ENCODE measurements at places on chromosomes 6 and 20.

DNA sequence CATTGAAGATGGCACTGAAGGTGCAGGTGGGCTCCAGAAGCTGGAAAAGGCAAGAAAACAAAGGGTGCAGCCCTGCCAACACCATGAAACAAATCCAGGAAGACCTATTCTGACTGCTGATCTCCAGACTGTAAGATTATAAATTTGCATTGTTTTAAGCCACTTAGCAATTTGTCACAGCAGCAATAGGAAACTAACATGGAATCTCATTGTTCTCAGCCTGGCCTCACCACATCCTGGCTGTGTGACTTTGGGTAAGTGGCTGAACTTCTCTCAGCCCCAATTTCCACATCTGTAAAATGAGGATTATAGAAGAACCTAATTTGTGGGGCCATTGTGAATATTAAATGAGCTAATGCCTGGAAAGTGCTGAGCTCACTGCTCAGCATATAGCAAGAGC, 160.4 kb upstream of the MAFB start:
- no peak for DNase-seq

GRCh38 chr6:25025248-25025918, 89.6 kb upstream of the RIPOR2 start:
- no peak for DNase-seq

DNA sequence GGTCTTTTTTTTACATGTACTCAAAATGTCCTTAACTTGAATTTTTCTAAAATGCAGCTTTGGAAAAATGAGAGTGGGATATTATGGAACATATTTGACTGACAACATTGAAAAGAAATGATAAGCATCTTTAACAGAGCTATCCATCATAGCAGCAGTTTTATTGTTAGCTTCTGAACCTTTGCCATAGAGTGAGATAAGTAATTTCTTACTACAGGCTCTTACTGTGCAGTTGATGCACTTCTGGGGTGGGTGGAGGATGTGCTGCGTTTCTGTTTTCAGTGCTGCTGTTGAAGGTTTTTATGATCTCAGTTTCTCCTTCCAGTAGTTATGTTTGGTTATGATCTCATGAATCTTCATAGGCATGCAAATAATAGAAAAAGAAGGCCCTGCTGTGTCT, 267.0 kb downstream of the TMEM242 start:
- no peak for DNase-seq

- DNase-seq, result no peak
Observed at GRCh38 chr6:81683912-81684311, 68.6 kb downstream of the TENT5A start.

- no peak for DNase-seq
Observed at GRCh38 chr6:44076356-44077213, 50.7 kb downstream of the MRPL14 start.

- DNase-seq, result no peak
Observed at GRCh38 chr6:128239146-128239545, 281.3 kb downstream of the PTPRK start.

- no peak for DNase-seq
Observed at GRCh38 chr6:153956808-153957207, 82.2 kb upstream of the OPRM1 start.

GRCh38 chr20:34269996-34270627, 28.9 kb downstream of the ASIP start:
- DNase-seq, result peak; percentile 38

GRCh38 chr6:157151029-157151428, 172.3 kb downstream of the TMEM242 start:
- DNase-seq, result no peak

DNA sequence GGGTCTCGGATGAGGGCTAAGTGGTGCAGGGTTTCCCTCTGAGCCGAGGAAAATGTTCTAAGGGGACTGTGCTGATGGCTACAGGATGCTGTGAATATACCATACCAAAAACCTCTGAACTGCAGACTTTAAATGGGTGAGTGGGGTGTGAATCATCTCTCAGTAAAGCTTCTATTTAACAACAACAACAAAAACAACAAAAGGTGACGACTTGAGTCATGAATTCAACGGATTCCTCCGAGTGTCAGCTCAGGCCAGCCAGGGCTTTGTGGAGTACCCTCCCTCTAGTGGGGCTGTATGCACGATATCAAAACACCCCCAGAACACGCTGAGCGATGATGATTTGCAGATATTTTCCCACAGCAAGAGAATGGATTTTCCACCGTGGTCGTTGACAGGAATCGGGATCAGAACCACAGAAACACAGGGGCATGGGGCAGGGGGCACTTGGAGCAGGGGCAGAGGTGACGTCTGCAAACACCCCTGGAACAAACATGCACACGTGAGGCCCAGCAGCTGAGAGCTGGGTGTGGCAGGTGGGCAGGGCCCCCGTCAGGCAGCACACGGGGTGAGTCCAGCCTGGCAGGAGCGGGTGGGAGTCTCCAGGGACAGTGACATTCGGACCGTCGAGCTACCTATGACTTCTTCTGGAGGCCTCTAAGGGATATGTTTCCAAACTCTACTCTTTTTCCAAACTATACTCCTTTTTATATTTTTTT, 38.6 kb downstream of the SLC2A4RG start:
- no peak for DNase-seq

DNA sequence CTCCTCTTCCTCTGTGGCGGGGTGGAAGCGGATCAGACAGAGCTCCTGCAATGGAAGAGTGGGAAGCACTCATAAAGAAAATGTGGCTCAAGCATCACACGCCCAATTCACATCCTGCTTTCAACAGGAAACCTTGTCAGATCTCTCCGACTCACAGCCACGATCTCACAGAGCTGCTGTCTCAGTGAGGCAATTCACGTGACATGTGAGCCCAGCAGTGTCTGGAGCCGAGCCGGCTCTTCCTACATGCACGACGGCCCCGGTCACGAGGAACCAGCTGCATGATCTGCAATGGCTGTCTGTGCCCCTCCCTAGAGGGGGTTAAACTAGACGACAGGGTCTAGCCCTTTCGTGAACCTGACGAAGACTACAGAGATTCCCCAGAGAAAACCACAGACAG, 29.5 kb upstream of the TCFL5 start:
- no peak for DNase-seq

GRCh38 chr20:63377951-63378381, 16.8 kb upstream of the CHRNA4 start:
- DNase-seq, result no peak

- DNase-seq, result no peak
Observed at GRCh38 chr20:62724692-62725595, 16.3 kb downstream of the NTSR1 start.

GRCh38 chr6:13979284-13980171, 54.8 kb downstream of the RNF182 start:
- DNase-seq, result no peak

DNA sequence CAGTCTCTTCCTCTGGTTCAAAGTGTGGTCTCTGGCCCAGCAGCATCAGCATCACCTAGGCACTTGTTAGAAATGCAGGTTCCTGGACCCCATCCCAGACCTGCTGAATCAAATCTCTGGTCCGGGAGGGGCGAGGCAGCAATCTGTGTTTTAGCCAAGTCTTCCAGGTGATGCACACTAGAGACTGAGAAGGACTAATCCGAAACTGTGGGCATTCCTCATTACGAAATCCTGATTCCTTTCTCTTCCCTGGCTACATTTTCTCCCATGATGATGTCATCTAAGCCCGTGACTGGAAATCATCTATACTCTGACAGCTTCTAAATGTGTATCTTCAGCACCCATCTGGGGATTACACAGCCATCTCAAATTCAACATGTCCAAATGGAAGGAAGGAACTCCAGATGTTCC, 39.7 kb upstream of the PRND start:
- DNase-seq, result peak; percentile 50

- no peak for DNase-seq
Observed at GRCh38 chr20:3757268-3757667, 10.3 kb downstream of the ADISSP start.

GRCh38 chr6:131132360-131132759, 2.9 kb upstream of the AKAP7 start:
- no peak for DNase-seq

DNA sequence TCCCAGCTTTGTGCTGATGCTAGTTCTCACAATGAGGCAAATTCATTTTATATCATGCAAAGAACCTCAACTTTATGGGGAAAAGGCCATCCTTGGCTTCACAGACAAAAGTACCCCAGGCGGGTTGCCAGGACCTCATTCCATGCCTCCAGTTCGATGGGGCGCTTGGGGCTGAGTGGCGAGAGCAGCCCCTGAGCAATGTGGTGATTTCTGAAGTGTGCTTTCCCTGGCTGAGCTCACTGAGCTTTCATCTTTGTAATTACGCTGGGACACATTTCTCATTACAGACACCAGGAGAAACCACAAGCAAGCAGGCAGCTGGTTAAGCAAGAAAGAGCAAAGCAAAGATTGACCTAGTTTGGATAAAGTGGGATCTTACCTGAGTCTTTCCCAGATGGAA, 301.5 kb upstream of the CDH4 start:
- no peak for DNase-seq

DNA sequence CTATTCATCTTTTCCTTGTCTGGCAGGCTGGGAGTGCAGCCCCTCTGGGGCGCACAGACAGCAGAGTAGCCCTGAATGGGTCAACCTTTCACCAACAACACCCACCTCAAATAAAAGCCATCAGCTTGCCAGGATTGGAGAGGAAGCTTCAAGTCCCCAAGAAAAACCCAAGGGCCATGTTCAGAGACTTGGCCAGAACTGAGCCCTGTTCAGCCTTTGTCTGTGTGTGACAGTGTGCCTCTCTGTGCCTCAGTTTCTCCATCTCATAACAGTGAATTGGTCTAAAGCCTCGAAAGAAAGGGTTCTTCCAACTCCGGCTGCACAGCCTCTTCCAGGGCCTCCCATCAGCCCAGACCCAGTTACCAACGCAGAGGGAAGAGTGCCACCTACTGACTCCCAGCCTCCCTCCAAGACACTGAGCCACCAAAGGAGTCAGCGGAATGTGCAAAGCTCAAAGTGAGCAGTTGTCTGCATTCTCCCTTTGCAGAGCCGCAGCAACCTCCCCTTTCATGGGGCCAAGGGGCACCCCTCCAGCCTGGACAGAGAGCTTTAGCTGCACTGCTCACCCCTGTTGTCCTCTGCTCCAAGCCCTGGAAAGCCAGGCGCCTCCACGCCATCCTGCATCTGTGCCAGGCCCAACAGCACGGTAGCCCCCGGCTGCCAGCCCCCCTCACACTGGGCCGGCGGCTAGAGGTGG, 82.7 kb upstream of the TOP1 start:
- no peak for DNase-seq

- DNase-seq, result peak; percentile 43
Observed at GRCh38 chr6:170516783-170517616, 36.1 kb downstream of the PSMB1 start.

- DNase-seq, result no peak
Observed at GRCh38 chr6:117674503-117674902, 766 bp upstream of the NUS1 start.

DNA sequence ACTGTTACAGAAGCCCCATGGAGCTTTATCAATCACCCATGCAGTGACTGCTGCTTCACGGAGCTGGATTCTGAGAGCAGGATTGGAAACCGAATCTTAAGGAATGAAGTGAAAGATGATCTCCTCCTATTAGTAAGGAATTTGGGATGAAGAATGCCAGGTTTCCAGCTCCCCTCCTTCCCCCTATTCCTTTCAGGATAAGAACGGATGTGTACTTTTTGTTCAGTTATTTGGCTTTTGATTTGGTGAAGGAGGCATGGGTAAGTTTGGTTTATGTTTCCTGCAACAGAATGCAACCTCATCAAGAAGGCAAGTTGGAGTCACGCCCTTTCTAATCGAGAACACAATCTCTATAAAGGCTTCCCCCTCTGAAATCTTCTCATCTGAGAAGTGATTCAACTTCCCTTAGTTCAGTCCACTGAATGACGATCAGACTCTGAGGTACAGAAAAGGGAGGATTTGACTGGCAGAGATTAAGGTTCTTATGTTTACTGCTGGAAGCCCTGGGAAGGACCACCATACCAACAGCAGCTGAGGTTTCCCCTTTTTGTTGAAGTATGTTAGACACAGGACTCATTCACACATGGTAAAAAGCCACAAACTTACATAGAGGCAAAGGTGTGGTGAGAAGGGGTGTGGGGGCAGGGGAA, 5.5 kb downstream of the ELMO2 start:
- peak; percentile 33 for DNase-seq

GRCh38 chr6:107932580-107932979, 25.4 kb downstream of the SEC63 start:
- DNase-seq, result no peak

DNA sequence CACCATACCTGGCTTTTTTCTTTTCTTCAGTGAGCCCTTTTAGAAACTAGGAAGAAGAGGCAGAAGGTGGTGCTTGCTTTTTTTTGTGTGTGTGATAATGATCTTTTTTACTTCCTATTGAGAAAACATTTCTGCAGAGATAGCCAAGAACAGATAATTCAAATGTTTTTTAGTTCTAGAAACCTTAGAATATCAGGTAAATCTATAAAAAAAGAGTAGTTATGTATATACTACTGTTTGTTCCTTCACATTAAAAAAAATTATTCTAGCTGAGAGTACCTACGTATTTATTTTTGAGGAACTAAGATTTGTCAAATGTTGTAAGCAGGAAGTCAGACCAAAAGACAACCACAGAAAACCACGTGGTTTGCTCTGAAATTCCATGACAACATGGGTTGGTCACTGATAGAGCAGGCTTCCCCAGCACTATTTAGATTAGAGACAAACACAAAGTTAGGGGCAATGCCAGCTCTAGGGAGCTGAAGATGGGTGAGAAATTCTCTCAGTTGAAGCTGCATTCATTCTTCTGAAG, 12.8 kb downstream of the STK4 start:
- no peak for DNase-seq

DNA sequence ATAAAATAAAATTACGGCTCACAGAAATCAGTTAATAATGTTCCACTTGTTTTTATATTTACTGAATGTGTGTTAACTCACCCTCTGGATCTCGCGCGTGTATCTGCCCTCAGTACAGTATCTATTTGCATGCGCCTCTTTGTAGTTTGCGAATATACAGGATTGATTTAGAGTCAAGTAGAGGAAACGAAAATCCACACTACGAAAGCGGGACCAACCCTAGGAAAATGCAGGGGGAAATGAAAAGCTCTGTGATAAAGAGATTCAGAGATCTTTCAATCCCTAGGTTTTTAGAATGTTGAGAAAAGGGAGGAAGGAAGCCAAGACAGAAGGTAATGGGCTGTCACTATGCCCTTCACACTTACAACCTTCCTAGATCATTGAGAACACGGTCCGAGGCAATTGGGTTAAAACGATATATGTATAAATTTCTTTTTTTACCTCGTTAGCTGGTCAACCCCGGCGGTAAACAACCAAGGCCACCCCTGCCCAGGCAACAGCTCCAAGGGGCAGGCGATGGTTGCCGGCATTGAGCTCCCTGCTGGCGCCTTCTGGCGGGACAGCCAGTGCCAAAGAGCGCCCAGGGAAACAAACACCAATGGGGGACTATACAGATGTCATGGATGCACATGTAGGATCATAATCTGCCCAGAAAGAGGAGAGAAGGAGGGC, 792 bp upstream of the FUT9 start:
- DNase-seq, result no peak

GRCh38 chr6:158050955-158051354, 69.3 kb downstream of the SYNJ2 start:
- no peak for DNase-seq

Measured in HFF-Myc (cell line).